ENCODE measurements at places on chromosomes 3 and 15.

GRCh38 chr3:169613053-169613803, 50.3 kb downstream of the MECOM start:
- DNase-seq, result no peak

DNA sequence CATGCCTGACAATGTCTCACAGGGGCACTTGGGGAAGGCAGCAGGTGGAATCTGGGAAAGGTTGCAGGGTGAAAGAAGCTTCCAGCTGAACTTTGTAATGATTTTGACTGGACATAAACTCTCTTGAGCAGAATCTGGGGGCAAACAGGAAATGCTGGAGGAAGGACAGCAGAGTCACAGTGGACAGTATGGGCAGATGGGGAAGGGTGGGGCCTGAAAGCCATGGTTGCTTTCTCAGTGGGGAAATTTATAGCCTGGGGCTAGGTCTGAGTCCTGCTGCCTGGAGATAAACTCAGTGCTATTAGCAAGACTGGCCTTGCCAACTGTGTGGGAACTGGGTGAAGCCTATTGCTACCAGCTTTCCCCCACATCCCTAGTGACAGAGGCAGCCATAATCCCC, 203.2 kb downstream of the OSBPL10 start:
- no peak for DNase-seq

GRCh38 chr3:155110996-155111901, 31.1 kb downstream of the MME start:
- DNase-seq, result no peak

DNA sequence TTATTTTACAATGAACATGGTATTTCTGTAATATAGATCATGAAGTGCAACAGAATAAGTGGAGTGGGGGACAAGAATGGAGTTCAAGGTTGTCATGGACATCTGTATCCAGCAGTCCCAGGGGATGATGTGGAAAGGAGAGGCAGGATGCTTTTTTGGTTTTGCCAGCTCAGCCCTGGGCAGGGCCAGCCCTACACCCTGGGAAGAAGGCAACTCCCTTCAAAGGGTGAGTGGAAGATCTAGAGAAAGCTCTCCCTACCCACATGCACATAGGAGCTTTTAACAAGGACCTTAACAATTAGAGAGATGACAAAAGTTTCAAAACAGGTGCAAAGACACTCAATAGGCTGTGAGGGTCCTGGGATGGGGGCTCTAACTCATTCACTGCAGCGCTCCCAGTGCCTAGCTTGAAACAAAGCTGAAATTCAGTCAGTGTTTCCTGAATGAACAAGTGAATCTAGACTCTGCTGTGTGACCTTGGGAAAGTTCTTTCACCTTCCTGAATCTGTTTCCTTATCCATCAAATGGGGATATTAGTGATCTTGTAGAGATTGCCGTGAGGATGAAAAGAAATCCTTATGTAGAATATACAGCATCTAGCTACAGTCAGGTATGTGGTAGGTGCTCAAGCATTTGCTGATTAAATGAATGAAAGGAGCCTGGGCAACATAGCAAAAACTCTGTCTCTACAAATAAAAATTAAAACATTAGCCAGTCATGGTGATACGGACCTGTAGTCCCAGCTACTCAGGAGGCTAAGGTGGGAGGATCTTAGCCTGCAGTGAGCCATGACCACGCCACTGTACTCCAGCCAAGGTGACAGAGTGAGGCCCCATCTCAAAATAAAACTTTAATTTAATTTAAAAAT, 14.3 kb downstream of the BHLHE40 start:
- no peak for DNase-seq

GRCh38 chr3:194265505-194265892, 85.6 kb downstream of the CPN2 start:
- DNase-seq, result no peak

- no peak for DNase-seq
Observed at GRCh38 chr3:170644711-170645110, 58.8 kb upstream of the SLC7A14 start.

DNA sequence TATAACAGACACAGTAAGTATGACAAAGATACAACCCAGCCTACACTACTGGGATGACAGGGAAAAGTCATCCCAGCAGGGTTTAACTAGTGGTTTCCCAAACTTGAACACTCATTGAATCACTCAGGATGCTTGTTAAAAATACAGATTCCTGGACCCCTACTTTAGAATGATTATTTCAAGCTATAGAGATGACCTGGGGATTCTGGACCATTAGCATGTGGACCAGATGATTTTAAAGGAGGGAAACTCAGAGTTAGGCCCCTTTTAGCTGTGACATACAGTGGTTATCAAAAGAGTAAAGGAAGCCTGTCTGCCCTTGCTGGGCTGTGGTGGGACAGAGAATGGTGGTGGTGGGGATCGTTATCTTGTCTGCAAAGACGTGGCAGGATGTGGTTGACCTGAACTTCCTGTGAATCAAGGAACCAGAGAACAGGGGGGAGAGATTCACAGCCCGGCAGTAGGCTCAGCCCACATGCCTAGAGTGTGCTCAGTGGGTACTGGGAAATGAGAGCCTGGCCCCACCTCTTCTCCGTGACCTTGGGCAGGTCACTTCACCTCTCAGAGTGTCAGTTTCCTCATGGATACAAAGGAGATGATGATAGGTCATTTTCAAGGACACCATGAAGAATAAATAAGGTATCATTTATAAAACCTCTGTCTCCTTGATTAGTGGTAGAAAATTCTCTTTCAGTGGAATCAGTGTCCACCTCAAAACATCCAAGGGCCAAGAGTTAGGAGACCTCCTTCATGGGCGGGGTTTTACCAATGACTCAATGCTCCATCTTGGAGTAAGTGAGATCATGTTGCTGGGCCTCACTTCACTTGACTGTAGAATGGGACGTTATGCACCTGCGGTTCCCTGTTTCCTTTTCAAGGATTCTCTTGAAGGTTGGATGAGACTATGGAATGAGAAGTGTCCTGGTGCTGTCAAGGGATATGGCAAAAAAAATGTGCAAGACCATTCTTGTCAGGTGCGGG, 306.5 kb downstream of the RPLP1 start:
- DNase-seq, result peak; percentile 93

GRCh38 chr3:59836531-59836930, 786.7 kb upstream of the CFAP20DC start:
- DNase-seq, result no peak

DNA sequence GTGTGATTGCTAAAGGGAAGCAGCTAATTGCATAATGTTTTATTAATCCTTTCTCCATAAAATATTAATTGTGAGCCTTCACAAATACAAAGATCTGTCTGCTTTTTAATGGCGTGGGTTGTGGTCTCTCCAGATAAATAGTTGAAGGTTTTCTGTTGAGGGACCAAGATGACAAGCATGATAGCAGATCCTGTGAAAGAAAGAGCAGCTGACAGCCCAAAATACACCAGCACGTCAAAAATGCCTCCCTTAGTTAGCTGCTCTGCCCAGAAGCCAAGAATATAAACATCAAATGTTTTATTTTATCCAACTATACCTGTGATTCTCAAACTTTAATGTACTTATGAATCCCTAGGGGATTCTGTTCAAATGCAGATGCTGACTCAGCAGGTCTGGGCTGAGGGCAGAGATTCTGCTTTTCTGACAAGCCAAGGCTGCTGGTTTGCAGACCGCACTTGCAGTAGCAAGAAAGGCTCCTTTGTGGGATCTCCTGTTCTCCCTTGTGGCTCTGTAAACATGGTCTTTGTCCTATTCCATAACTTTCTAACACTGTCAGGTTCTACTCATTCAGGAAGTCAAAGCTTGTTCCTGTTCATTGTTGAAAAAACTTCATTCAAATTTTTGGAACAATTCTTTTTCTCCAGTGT, 119.1 kb upstream of the SLC25A36 start:
- DNase-seq, result no peak

GRCh38 chr3:18559331-18559842, 134.2 kb upstream of the SATB1 start:
- DNase-seq, result no peak

GRCh38 chr3:66441129-66441528, 59.7 kb downstream of the LRIG1 start:
- no peak for DNase-seq

All from HL-60 (cell line).